ENCODE measurements at places on chromosomes 12 and 14.

- DNase-seq = no peak
These were observed 114.8 kb upstream of the FOXN3 start for GRCh38 chr14:89531661-89532335.

- no peak for DNase-seq
These were observed 275.1 kb downstream of the IPO8 start for GRCh38 chr12:30420561-30420960.

GRCh38 chr14:77098529-77099353 is 683 bp downstream of the CIPC start:
- DNase-seq = no peak

DNA sequence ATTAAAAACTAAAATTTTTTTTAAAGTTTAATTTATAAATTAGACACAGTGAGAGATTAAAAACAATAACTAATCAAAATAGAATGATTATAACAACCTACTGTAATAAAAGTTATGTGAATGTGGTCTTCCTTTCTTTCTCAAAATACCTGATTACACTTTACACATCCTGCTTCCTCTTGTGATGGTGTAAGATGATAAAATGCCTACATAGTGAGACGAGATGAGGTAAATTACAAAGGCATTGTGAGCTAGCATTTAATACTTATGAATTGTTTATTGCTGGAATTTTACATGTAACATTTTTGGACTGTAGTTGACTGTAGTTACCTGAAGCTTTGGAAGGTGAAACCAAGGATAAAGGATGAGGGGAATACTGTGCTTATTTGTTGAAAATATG is 94.2 kb upstream of the CLEC14A start:
- DNase-seq = no peak

- DNase-seq = no peak
These were observed 21.1 kb upstream of the PGF start for GRCh38 chr14:74976264-74977113.

DNA sequence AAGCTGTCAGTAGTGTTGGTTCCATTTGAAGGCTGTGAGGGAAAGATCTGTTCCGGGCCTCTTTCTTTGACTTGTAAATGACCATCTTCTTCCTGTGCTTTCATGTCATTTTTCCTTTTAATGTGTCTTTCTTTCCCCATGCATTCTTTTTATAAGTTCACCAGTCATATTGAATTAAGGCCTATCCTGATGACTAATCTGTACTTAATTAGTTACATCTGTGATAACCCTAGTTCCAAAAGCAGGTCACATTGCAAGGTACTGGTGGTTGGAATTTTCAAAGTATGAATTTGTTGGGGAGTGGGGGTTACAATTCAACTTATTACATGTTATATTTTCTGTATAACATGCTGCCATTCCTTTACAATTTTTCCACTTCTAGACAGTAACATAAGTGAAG is 1642.1 kb upstream of the FLRT2 start:
- DNase-seq = no peak

DNA sequence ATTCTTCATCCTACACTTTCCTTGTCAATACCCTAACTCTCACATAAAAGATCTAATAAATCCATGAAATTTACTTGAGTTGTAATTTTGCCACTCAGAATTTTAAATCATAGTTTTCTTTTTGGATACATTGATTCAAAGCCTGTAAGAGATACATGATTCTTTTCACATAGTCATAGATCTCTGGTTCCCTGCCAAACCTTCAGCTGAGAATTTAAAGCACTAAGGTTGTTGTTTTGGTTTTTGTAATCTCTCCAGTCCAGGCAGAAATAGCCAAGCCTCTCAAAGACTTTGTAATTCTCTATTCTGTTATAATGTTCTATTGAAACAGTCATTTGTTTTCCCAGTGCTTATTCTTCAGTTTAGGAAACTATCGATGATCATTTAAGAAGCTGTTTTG is 273.9 kb downstream of the TRHDE start:
- no peak for DNase-seq

GRCh38 chr12:25957793-25958427 is 572 bp upstream of the RASSF8 start:
- no peak for DNase-seq

DNA sequence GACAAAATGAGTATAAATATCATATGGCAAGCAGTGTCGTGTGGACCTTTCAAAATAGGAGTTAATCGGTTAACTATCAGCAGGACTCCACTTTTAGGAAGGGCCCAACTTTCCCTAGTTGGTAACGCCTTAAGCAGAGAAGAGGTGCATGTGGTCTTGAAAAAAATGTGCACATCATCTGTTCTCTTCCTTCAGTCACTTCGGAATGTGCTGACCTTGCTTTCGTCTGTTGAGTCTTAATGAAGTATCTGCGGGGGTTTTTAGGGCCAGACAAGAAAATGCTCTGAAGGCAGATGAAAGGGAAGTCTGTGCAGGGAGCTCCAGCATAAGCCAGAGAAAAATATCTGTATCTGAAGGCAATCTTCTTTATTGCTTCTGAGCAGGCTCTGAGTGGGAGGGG is 185.2 kb downstream of the AEBP2 start:
- no peak for DNase-seq

DNA sequence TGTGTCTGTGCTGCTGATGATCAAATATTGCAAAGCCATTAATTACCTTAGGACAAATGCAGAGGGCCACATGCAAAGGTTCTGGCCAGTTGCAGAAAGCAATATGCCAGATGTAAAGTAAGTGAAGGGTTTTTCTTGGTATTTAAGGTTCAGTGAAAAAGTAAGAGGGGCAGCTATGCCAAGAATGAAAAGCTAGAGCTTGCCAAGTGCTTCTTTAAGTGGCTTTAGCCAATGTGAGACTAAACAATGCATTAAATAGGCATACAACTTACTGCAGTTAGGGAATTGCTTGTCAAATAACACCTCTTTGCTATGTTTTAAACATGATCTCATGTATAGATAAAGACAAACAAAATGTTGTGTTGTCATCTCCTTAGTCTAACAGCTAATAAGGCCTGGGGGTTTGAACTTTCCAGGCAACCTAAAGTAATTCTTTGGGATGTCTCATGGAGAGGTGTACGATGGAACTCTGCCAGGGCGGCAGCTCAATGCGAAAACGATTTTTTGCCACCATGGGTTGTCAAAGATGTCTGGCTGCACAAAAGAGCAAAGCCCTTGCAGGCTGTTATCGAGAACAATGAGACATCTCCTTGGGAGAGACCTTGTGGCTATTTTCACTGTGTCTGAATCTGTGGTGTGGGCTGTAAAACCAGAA is 12.0 kb downstream of the IGF1 start:
- DNase-seq = no peak

GRCh38 chr12:67969134-67969802 is 20.0 kb upstream of the IFNG-AS1 start:
- DNase-seq = no peak
